Fibroblast of skin of back (primary cell): ENCODE measurements at places on chromosomes 3 and 15.
A peak's percentile ranks its signal among the peaks of the same experiment; 100 is the strongest.

- no peak for DNase-seq
Observed at GRCh38 chr3:13782501-13782900, 97.4 kb downstream of the WNT7A start.

- no peak for DNase-seq
Observed at GRCh38 chr15:45087513-45087912, 26.5 kb downstream of the DUOX2 start.

- no peak for DNase-seq
Observed at GRCh38 chr3:176850498-176850897, 346.8 kb downstream of the TBL1XR1 start.

DNA sequence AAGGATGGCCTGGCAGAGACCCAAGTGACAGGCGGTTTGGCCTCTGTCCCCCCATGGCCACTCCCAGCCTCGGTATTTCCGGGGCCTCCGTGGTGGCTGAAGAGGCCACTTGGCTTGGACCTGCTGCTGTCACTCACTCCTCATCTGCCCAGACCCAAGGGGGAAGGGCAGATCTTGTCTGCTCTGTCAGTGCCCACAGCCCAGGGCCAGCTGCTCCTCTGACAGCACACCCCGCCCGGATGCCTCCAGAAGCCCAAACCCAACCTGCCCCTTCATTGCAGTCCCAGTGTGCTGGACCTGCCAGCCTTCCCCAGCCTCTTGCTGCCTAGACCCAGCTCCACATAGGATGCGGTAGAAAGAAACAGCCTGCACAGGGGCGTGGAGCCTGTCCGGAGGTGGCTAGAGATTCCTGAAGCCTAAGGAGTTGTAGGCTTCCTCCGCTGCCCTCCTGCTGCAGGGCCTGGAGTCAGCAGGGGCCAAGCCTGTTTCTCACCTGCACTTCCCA, 52.0 kb downstream of the MAGEF1 start:
- peak; percentile 33 for DNase-seq

DNA sequence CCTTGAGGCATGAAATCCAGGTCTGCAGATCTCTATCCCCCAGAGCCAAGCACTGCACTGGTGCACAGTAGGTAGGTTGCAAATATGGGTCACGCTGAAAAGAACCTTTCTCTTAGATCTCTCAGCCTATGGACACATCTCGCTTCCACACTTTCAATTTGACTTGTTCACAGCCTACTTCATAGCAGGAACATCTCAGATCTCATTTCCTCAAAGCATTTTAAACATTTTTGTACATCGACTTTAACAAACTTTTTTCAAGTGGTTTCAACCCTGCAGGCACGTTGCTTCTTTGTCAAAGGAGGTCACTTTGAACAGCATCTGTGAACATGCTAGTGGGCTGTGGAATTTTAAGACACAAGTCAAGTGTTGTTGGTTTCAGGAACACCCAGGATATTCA, 76.0 kb downstream of the SLC12A8 start:
- no peak for DNase-seq

- peak; percentile 81 for DNase-seq
Observed at GRCh38 chr3:29240248-29240647, 40.6 kb upstream of the RBMS3 start.

DNA sequence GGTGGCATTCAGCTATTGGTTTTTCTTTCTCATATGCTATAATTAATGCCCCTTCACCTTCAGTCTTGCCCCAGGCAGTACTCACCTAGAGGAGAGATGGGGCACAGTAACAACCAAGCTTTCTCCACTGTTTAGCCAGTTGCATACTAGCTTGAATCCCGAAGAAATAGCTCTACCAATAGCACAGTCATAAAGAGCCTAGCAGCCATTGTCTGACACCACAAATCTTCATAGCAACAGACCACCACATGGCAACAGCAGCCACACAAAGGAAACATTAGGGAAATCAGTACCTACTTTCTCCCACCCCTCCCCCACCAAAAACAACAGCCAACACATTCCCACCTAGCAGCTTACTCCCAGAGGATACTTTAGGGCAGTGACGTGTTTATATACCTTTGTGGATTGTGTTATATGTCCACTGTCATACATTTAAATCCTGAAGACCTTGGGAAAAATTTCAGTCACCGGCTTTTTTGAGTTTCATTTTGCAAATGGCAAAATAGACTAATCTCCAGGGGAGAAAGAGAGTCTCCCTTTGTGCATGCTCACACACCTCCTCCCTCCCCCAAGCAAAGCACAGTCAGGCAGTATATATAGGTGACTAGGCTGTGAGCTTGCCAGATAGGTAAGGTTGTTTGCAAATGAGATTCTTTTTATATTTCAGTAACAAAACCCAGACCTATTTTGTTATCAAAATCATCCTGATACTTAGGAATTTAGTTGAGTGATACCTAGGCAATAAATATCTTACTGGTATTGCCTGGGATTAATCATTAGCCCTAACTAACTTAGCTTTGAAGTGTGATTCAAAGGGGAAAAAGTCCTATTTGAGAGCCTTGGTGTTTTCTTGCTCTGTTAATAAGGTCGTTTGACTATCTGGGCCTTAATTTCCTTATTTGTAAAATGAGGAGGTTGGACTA, 140.6 kb downstream of the RBPMS2 start:
- DNase-seq, result peak; percentile 20

- peak; percentile 80 for DNase-seq
Observed at GRCh38 chr3:65348398-65348995, 660.7 kb upstream of the ADAMTS9 start.

- no peak for DNase-seq
Observed at GRCh38 chr3:46471371-46471914, 6.7 kb upstream of the LTF start.

GRCh38 chr15:80913541-80913940, 76.1 kb downstream of the MESD start:
- no peak for DNase-seq

DNA sequence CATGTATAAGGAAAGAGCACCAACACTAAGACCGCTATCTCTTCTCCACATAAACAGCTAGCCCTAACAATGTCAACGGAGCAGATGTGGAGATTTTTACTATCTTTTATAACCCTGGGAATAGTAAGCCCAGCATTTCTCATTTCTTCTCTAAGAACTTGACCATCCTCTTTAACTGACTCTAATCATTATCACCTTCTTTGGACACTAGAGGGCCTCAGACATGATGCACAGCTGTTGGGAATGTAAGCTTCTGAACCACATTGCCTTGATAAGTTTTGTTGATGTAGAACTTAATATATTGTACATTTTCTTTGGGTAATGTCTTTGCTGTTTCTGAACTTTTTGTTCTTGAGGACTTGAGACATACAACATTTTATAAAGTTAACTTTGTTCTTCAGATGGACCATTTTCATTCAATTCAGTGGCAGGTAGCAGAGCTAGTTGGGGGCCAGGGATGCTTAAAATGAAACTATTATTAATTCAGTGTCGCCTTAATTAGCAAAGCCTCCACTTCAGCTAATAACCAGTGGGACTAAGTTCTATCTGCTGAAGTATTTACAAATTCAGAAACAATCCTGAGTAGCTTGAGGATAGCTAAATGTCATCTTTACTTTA, 9.6 kb upstream of the TAGLN3 start:
- peak; percentile 69 for DNase-seq

GRCh38 chr15:62783303-62783957, 259.1 kb upstream of the TPM1 start:
- peak; percentile 93 for DNase-seq

DNA sequence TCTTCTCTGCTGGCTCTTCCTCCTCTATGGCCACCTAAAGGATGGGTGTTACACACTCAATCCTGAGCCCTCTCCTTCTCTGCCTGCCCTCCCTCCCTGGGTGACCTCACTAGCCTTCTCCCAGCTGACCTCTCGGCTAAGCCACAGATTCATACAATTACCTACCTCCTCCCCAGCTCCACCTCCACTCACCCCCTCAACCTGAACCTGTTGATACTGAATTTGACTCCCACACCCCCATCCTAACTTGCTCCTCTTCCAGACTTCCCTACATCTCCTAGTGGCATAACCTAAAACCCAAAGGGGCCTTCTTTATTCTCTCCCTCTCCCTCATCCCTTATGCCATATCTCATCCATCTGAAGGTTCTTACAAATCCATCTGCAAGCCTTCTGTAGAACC, 17.1 kb downstream of the HOMER2 start:
- no peak for DNase-seq

GRCh38 chr3:44529927-44530326, 25.1 kb upstream of the ZKSCAN7 start:
- DNase-seq, result no peak

DNA sequence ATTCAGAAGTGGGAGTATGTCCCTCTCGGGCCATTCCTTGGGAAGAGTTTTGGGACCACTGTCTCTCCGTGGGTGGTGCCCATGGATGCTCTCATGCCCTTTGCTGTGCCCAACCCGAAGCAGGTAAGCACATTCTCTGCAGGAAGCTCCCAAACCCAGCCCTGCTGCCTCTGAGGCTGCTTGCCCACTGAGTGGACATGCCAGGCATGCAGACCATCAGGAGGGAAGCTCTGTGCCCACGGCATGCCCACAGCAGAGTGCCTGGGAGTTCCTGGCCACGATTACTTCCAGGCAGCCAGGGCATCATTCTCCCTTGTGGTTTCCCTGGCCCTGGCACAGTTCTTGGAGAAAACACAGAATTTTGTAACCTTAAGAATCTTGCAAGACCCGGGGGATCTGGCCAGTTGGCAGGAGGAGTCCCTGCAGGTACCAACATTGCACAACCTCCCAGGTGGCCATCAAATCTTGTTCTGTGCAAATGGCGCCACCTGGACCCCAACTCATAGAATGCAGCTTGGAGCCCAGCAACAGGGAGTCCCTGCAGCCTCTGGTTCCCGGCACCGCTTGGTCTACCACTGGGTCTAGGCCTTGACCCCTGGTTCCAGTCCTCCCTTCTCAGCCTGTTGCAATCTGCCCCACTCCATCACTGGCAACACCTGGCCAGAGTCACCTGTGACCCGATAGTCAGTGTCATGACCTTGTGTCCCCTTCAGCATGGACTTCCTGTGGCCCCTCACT, 20.4 kb downstream of the FAH start:
- peak; percentile 45 for DNase-seq

- DNase-seq, result no peak
Observed at GRCh38 chr3:16073203-16073602, 101.3 kb upstream of the GALNT15 start.

DNA sequence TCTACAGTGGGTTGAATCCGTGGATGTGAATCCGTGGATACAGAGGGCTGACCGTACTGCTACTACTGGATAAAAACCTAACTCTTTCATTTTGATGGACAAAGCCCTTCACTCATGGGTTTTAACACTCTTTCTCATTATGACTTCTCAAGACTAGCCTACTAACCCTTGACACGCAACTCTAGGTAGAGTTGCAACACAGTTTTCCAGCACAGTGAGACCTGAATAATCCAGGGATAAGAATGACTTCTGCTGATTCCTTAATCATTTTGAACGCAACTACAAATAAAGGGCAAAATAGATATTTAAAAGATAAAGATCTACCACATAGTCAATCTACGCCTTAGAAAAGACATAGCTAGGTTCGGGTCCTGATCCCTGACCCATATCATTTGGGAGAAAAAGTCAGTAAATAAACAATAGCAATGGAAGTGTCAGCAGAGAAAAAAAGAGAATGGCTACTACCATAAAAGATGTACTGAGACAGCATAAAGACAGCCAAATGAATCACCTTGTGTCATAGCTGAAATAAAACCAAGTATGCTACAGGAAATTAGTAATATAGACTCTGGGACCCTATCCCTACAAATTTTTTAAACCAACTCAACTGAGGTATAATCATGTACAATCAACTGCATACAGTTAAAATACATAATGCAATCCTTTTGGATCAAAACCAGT, 87.6 kb downstream of the DPH6 start:
- DNase-seq, result peak; percentile 33

GRCh38 chr3:182787302-182788036, 5.8 kb upstream of the ATP11B start:
- peak; percentile 90 for DNase-seq

DNA sequence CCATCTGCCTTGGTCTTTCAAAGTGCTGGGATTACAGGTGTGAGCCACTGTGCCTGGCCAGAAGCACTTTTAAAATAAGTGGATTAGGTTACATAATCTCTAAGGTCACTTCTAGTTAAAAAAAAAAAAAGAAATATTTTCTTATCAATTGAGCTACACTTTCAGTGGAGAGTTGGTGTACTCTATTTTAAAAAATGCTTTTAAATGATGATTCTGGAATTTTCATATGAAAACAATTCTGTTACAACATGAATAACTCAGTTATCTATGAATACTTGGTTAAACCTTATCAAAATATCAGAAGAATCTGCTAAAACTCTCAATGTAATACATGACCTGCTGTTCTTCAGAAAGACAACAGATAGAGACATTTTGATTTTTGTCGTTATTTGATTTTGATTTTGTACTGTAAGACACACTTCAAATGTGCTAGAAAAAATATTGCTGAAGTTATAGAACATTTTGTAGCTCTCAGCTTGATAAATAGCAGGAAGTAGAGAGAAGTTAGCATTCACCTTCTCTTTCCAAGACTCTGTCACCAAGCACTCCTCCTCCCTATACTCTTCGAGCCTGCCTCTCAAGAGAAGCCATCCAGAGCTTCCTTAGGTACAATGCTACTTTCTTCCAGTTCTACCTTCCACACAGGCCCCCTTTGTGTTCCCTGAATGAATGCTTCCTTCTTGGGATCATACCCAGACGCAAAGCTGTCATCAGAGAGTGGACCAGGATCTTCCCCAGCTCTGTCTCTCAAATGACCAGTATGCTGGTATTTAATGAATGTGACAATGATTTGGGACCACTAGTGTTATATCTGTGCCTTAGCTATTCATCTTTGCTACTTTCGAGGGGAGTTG, 47.2 kb upstream of the SECISBP2L start:
- DNase-seq, result no peak

GRCh38 chr15:68643216-68643830, 64.5 kb downstream of the CORO2B start:
- no peak for DNase-seq

DNA sequence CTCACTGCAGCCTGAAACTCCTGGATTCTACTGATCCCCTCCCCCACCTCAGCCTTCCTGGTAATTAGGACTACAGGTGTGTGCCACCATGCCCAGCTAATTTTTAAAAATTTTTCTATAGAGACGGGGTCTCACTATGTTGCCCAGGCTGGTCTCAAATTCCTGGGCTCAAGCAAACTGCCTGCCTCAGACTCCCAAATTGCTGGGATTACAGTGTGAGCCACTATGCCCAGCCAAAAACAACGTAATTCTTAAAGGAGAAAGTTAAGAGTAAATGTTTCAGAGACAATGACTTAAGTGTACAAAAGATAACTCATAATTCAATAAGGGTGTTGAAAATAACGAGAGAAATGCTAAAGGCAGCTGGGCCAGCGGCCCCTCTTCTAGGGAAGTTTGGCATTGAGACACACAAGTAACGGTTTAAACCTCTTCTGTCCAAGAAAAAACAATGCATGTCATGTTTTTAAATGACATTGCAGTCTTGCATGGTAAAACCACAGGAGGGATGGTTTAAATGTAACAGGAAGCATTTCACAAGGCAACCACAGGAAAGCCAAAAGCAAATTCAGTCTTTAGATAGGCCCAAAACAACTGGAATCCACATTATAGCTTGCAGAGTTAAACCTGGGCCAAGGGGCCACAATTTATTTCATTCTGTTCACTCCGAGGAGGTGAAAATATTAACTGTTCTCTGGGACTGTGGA, 5.1 kb downstream of the PROK2 start:
- no peak for DNase-seq
